ENCODE measurements at places on chromosomes 7 and 10. TPM values are rescaled to one million over a fixed set of nuclear protein-coding genes. Genes with fewer than 3 reads are reported as not detected.

The ERVW-1 gene
- not detected for polyA plus RNA-seq

The CRTAC1 gene
- 7.2 TPM for polyA plus RNA-seq

The DGKI gene
- polyA plus RNA-seq, result 2.5 TPM

The COL1A2 gene
- polyA plus RNA-seq, result 51.4 TPM

The ZNF488 gene
- 4.0 TPM for polyA plus RNA-seq

The LRRD1 gene
- not detected for polyA plus RNA-seq

The ZPBP gene
- polyA plus RNA-seq, result not detected

The TMEM229A gene
- polyA plus RNA-seq, result not detected

The TUBAL3 gene
- polyA plus RNA-seq, result 10.8 TPM

The KNDC1 gene
- polyA plus RNA-seq, result 0.43 TPM

The GIMAP5 gene
- polyA plus RNA-seq, result 21.2 TPM

The TMEM139 gene
- 108 TPM for polyA plus RNA-seq

The CEP55 gene
- polyA plus RNA-seq, result 0.39 TPM

The OR2A12 gene
- not detected for polyA plus RNA-seq

The SYNPO2L gene
- polyA plus RNA-seq, result 0.15 TPM

The TFEC gene
- 10.0 TPM for polyA plus RNA-seq

The POLR3A gene
- polyA plus RNA-seq, result 4.9 TPM

The FAM170B gene
- not detected for polyA plus RNA-seq

The VPS50 gene
- polyA plus RNA-seq, result 12.9 TPM

The ZNF365 gene
- 0.54 TPM for polyA plus RNA-seq

The MSMB gene
- polyA plus RNA-seq, result not detected

The NPC1L1 gene
- 2.4 TPM for polyA plus RNA-seq

The GNAT3 gene
- polyA plus RNA-seq, result not detected

The PNLIP gene
- polyA plus RNA-seq, result not detected

The CTAGE15 gene
- polyA plus RNA-seq, result not detected
